ENCODE measurements at places on chromosomes 3 and 15.

DNA sequence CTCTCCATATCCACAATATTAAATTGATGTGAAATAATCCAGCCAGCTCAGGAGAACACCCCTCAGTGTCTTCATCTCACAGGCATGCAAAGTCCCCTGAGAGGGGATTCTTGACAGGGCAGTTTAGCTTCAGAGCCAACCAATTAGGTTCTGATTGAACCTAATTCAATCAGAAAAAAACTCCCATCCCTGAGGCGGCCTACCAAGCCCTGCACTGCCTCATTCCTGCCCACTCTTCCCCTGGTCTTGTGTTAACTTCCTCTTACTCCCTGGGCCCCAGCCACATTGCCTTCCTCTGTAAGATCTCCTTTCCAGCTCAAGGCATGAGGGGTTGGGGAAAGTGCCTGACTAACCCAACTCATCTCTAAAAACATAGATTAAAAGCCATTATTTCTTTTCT, 46.1 kb downstream of the FRMD4B start:
- DNase-seq = no peak

DNA sequence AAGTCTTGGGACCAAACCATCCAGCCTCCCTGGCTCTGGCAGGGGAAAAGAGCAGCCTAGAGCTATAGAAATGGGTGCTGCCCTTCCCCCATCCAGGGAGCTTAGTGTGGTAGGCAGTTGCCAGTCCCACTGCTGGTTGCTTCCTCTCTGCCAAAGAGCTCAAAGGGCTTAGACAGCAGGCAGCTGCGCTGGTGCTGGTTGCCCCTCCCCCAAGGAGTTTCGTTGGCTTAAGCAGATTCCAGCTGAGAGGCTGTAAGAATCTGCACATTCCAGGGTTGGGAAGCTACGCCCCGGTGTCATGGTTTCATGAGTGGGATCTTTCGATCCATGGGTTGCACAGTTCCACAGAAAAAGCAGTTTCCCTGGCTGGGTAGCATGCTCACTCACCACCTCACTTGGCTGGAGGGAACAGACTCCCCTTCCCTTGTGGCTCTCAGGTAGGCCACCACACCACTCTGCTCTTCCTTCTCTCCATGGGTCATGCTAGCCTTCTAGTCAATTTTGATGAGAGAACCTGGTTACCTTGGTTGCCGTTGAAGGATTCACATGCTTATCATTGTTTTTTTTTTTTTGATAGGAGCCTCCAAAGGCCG, 195.1 kb downstream of the EPHA6 start:
- no peak for DNase-seq

GRCh38 chr3:104298662-104299061, 1068.0 kb upstream of the ALCAM start:
- DNase-seq = no peak

GRCh38 chr15:62625429-62626033, 417.0 kb upstream of the TPM1 start:
- DNase-seq = no peak

- DNase-seq = no peak
These were observed 246.3 kb upstream of the UMPS start for GRCh38 chr3:124483915-124484470.

- peak; percentile 62 for DNase-seq
These were observed 190.5 kb upstream of the NECTIN3 start for GRCh38 chr3:110881069-110881468.

- DNase-seq = no peak
These were observed 10.2 kb downstream of the SLC27A2 start for GRCh38 chr15:50192164-50192563.

- DNase-seq = peak; percentile 56
These were observed 70.3 kb upstream of the PPP2R3A start for GRCh38 chr3:135895106-135895733.
